Left lobe of liver (tissue), 2 donors: ENCODE measurements at places on chromosomes 13 and 19. TPM values are rescaled to one million over a fixed set of nuclear protein-coding genes. Genes with fewer than 3 reads are reported as not detected.

The C19orf38 gene
- total RNA-seq, result 0.96 TPM

GRCh38 chr13:40469581-40470310 lies 196.7 kb downstream of the FOXO1 start:
- no peak for DNase-seq

The YJEFN3 gene
- total RNA-seq, result 5.9 TPM

GRCh38 chr13:99484473-99484872 lies 16.8 kb upstream of the TM9SF2 start:
- no peak for DNase-seq

The TPGS1 gene
- total RNA-seq, result 10.4 TPM

DNA sequence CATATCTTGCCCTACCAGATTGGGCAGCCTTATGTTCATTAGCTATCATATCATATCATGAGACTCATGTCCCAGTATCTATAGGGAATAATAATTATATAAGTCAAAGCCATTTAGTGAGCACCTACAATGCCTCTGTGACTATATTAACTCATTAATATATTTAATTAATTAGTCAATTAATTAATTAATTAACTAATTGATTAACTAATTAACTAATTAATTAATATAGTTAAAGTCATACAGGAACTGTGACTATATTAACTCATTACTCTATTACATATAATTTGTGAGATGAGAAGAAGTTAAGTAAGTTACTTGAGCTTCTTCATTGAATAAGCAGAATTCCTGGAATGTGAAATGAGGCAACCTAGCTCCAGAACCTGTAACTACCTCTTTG lies 588.3 kb upstream of the SLITRK1 start:
- DNase-seq, result no peak

DNA sequence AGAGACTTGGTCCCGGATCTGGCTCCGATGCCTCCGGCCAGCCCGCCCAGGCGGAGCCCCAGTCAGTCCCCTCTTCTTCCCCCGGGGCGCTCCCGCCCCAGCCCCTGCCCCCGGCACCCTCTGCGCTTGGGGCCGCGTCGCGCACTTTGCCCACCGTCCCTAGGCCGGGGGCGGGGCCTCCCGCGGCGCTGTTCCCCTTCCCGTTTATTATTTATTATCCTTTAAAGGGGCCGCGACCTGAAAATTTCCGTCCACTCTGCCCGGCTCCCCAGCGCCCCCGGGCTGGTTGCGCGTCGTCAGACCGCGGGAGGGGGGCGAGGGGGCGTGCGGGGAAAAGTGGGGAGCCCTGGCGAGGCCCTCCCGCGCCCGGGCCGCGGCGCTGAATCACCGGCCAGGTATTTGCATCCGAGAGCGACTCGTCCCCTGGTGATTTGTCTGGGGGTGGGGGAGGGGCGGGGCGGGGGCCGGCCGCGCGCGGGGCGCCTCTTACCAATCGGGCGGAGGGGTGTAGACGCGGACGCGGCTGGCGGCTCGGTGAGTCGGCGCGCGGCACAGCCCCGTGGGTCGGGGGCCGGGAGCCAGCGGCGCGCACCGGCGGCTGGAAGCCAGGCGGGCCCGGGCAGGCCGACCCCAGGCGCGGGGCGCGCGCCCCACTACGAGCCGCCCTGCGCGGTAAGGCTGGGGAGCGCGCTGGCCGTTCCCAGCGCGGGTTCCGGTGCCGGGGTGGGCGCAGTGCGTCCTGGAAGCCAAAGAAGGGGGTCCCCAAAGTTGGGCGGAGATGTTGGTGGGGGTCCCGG lies at the start of gene ARID3A:
Gene ARID3A (plus strand): TSS at position 510 of the 797 bp plus-strand sequence. CDS start 3,494 bp downstream, outside the sequence.
- peak; percentile 82 for DNase-seq
